ENCODE measurements at places on chromosomes 7 and 10.

- DNase-seq = no peak
These were observed 54.7 kb upstream of the FIGNL1 start for GRCh38 chr7:50504646-50505546.

GRCh38 chr10:114320249-114321116 is 81.4 kb downstream of the VWA2 start:
- DNase-seq = peak; percentile 7

DNA sequence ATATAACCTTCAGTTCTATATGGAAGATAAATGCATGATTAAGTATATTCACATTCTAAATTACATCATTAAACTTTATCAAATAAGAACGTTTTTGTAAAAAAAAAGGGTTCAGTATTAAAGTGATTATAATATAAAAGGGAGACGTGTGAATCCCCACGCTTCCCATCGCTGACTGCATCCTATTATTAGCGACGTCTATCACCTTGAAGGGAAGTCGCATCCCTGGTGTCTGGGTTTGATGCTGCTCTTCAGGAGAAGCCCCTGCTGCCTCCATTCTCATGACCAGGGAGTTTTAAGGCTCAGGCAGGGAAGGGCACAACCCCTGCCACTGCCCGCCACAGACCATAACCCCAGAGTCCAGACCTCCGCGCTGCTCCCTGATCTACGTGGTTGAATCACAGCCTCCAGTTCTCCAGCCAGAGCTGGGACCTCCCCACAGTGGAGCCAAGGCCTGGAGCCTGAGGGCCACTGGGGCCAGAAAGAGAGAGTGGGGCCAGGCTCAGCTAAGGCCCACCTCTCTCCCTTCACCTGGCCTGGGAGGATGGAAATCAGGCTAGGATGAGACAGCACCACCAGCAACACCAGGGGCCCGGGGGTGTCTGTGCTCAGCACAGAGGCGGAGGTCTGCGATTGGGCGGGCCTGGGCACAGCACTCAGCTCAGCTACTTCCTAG is 130.6 kb downstream of the TCERG1L start:
- DNase-seq = no peak

GRCh38 chr7:103879411-103879810 is 110.0 kb downstream of the RELN start:
- DNase-seq = peak; percentile 30

GRCh38 chr10:101272229-101272868 is 43.1 kb upstream of the LBX1 start:
- DNase-seq = peak; percentile 59

DNA sequence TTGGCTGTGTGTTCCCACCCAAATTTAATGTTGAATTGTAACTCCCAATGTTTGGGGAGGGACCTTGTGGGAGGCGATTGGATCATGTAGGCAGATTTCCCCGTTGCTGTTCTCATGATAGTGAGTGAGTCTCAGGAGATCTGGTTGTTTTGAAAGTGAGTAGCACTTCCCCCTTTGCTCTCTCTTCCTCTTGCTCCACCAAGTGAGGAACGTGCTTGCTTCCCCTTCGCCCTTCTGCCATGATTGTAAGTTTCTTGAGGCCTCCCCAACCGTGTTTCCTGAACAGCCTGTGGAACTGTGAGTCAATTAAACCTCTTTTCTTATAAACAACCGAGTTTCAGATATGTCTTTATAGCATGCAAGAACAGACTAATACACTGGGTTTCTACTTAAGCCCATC is 176.3 kb downstream of the CDK14 start:
- DNase-seq = no peak

- no peak for DNase-seq
These were observed 72.6 kb downstream of the AP3M1 start for GRCh38 chr10:74078037-74078436.
